ENCODE measurements at places on chromosomes 12 and 14.

GRCh38 chr12:24488906-24489619 is 459.8 kb downstream of the BCAT1 start:
- DNase-seq = no peak

- DNase-seq = no peak
These were observed 337.4 kb upstream of the FKBP4 start for GRCh38 chr12:2457215-2457932.

DNA sequence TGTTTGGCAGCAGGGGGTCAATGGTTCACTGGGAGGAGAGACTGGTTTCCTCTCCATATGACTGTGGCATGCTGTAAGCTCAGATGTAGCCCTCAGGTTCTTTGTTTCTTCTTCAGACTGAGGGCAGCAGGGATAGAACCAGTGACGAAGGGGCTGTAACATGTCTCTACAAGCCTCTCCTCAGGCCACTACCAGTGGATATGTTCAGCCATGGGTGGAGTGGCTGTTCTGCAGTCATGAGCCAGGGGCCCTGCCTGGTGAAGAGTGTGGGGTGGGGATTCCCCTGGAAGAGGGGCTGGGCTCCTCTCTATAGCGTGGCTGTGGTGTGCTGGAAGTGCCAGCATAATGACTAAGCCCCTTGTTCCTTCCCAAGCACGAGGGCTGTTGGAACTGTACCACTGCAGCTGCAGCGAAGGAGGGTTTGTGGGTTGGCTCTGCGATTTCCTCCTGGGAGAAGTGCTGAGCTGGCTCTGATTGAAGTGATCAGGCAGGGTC is 55.8 kb downstream of the CMAS start:
- no peak for DNase-seq

GRCh38 chr12:21910657-21911056 is 30.6 kb downstream of the ABCC9 start:
- no peak for DNase-seq

- DNase-seq = no peak
These were observed 7.5 kb upstream of the TRHDE start for GRCh38 chr12:72264548-72265175.

- DNase-seq = no peak
These were observed 24.8 kb upstream of the VASH1 start for GRCh38 chr14:76736514-76736913.

DNA sequence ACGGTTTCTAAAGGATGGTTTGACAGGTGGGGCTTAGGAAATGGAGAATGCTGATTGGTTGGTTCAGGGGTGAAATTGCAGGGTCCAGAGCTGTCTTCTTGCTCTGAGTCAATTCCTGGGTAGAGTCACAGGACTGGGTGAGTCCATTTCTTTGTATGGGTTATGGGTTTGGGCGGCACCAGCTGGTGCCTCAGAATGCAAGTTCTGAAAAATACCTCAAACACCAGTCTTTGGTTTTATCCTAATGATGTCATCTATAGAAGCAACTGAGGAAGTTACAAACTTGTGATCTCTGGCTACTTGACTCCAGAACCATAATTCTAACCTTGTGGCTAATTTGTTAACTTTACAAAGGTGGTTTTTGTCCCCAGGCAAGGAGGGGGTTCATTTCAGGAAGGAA is 47.6 kb upstream of the EIF5 start:
- no peak for DNase-seq

DNA sequence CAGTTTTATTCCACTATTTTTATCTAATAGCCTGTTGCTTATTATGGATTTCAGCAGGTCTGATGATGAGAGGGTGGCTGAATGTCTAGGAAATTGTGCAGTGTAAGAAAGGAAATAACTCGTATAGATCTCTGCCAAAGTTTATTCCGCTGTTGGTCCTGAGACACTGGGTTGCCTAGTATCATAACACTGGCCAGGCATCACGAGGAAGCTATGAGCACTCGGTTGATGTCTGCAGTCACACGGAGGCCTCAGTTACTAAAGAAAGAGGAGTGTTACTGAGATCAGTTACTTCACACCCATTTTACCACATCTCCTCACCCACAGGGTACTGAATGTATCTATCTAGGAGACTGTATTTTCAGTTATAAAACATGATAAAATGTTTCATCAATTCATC is 21.9 kb downstream of the BHLHE41 start:
- DNase-seq = no peak

- no peak for DNase-seq
These were observed 104.6 kb downstream of the GALC start for GRCh38 chr14:87888136-87888999.

DNA sequence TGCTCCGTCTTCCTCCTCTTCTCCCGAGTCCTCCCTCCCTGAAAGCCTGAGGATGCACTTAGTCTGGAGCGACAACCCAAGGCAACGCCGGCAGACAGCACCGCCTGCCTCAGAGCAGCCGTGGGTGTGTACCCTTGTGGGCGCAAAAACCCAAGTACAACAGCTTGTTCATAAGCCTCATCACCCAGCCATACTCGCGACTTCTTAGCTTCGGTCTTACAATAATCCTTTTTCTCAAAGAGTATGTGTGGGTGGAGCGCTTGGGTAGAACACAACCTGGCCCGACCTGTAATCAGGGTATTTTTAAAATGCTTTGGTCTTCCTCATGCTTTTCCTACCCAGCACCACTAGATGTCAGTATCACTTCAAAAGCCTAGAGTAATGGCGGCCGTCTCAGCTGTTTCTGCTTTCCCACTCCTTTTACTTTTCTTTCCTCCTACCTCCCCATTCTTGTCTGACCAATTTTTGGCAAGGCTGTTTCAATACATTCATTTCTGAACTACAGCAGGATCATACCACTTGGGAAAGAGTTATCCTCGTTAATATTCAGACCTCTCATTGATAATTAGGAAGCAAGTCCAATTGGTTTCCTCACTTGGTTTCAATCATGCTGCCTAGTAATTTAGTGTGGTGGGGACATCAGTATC is 198.9 kb downstream of the EPS8 start:
- peak; percentile 19 for DNase-seq

DNA sequence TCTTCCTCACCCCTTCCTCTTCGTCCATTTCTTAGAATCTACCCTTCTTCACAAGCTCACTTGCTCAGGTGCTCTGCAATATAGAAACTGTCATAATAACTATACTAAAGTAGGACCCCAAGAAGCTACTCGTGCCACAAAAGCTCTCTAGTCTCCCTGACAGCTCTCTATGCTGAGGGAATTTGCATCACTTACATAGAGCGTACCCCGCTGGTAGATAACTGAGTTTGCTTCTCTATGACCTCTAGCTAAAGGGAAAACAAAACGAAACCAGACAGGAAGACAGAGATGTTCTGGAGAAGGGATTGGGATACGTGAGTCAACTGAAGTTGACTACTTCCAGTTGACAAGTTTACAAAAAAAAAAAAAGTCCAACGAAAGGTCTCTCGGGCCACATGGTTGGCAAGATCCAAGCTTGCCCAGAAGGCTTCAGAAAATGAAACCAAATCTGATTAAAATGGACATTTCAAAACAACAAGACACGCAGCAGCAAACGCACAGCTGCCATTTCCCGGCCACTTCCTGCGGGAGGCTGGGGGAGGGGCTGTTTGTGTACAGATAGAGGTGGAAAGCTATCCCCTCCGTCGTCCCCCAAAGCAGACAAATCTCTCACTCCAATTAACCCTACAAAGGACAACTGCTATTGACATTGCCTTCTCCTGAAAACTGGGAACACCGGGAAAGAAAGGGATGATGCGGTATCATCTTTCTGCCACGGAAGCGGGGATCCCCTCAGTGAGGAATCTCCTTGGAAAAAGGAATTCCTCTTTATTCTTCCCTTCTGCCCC is 1.3 kb downstream of the BAZ2A start:
- no peak for DNase-seq

DNA sequence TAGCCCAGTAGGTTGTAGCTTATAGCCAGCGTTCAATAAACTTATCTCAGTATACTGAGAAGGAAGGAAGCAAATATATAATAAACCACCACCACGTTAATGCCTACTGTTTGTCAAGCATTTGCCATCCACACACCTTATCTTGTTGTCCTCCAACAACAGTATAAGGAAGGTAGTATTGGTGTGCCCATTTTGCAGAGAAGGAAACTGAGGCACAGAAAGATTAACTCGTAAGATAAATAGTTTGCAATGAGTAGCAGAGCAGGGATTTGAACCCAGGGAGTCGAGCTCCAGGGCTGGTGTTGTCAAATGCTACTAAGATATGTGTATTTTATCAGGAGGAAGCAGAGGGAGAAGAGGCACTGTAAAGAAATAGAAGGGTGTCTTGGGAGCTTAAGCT is 27.8 kb upstream of the FOS start:
- DNase-seq = no peak

DNA sequence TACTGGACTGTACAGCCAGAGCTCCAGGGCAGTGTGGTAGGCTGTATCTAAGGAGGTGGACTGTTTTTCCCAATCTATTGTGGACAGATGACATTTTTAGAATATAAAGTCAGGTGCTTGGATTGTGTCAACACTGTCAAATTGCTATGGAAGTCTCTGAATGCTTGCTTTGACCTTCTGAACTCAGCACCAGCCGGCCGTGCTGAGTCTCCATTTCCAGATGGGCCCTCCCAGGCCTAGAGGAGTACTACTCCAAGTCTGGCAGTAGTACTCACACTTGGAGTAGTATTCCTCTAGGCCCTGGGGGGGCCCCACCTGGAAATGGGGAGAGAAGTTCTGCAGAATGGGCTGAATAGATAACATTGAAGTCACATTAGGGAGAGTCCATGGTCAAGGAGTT is 16.2 kb upstream of the KCNK13 start:
- DNase-seq = no peak

DNA sequence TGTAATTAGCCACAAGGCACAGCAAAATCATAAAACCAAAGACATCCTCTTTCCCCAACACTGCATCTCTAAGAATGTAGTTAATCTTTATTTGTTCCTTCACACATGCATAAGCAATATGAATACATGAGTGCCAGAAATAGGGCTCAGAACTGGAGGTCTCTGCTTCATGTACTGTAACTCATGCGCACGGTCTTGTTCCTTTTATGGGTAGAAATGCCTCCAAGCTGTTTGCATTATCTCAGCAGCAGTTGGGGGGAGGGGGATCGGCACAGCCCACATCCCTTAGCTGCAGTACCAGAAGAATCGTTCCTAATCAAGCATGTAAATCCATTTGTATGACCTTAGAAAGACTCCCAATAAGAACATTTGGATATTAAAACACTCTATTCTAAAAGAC is 20.0 kb downstream of the RHOJ start:
- no peak for DNase-seq

DNA sequence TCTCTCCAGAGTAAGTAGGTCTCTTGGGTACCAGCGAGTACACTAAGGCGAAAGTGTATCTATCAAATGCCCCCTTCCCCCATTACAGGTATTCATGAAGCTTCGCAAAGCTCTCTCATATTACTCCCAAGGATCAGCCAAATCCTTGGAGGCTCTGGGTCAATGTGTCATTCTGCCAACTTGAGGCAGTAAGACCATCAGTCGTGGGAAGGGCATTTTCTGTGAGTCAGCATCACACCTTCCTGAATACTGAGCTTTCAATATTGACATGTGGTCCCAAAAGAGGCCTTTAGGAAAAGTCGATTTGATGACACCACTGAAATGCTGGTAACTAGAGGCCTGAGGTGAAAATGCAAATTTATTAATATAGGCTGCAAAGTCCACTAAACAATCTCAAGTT is 323.9 kb downstream of the LRIG3 start:
- no peak for DNase-seq

- DNase-seq = no peak
These were observed 21.6 kb downstream of the MRPS35 start for GRCh38 chr12:27732281-27732680.

DNA sequence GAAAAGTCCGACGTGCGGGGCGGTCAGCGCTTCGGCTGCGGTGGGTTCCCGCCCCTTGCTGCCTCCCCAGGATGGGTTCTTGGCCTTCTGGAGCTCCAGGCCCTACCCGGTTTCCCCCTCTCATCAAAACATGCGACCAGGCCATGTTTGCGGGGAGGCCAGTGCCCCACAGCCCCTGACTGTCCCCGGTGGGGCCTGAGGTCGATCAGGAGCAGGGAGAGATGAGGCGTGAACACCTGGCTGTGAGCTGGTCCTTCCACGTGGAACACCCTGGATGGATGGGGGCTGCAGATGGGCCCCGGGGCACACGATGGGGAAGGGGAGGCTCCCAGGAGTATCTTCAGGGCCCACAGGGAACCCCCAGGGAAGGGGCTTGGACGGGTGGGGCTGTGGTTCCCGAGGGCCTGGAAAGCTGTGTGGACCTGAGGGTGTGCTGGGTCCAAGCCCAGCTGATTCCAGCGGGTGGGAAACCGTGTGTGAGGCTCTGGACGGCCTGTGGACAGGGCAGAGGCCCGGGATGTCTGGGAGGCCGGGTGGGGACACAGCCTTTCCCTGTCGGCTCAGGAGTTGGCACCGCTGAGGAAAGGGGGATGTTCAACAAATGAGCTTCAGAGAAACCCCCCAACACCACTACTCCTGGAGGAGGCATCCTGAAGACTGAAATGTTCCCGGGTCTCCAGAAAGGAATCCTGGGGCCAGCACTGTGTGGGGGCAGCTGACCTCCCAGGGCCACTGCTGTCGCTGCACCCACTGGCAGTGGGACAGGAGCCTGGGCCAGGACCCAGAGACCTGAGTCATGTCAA is 187.0 kb upstream of the C14orf180 start:
- no peak for DNase-seq

DNA sequence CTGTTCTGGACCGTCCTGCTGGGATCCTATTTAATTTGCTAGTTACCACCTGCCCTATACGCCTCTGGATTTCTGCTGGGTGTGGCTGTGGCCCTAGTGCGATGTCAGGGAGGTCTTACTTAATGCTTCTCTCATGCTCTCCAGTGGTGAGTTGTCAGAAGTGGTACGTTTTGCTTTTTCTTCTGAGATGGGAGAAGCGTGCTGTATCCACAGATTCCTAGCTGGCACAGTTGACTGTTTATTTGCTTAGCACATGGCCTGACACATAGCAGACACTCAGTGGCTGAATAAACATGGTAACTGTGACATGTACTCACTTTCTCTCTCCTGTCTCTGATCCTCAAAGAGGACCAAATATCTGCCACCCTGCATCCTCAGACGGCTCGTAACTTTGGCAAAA is 107.3 kb downstream of the CACNA1C start:
- no peak for DNase-seq

DNA sequence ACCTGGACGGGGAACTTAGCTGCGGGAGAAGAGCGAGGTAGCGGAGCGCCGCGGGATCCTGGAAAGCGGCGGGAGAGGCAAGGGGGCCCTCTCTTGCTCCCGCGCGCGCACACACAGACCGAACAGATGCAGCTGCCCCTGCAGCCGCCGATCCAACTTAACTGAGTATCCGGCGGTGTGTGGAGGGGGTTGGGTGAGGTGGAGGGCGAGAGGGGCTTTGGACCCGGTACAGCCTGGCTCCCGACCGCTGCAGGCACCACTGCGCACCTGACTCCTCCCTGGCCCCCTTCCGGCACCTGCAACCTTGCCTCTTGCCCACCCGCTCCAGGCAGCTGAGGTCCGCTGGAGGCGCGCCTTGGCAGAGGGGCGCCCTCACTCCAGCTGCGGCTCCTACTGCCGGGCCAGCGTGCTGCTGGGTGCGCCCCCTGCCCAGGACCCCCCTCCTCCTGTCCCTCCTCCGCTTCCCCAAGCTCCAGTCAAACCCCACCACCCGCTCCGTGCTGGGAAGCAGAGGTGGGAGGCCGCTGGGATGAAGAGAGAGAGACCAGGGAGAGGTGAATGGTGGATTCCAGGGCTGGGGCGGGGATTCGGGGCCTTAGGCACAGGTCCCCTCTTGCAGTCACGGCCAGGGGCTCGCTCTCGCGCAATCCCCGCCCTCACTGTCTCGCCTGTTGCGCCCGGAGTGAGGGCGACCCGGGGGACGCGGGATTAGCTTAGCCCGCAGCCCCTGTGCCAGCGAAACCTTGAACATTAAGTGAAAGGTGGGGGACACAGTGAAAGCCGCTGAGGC is 2.6 kb downstream of the DIO3 start:
- no peak for DNase-seq

All from SIG-M5 (cell line).